Hematopoietic multipotent progenitor cell treated with erythropoietin and hydrocortisone succinate and interleukin-3 and kit ligand, for 8 days (in vitro differentiated cells): ENCODE measurements at places on chromosomes 13 and 19.

GRCh38 chr19:43504426-43505185, at the start of gene PHLDB3:
Gene PHLDB3 (minus strand): TSS chr19:43504746. CDS start chr19:43504118, 628 bp downstream.
- DNase-seq: peak; percentile 35

DNA sequence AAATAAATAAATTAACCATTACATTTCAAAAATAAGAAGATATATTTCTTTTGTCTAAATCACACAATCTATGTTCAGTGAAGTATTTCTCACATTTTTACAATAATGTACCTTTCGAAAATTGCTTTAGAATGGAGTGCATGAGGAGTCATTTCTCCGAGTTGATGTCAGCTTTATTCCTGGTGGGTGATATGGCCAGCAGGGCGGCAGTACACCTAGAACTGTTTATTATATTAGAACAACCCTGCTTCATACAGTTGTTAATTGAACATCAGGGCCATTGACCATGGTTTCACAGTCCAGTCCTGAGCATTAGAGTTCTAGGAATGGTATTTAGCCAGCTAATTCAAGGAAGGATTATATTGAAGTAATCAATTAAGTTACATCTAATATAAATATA, 696.3 kb upstream of the SLC10A2 start:
- DNase-seq: no peak

DNA sequence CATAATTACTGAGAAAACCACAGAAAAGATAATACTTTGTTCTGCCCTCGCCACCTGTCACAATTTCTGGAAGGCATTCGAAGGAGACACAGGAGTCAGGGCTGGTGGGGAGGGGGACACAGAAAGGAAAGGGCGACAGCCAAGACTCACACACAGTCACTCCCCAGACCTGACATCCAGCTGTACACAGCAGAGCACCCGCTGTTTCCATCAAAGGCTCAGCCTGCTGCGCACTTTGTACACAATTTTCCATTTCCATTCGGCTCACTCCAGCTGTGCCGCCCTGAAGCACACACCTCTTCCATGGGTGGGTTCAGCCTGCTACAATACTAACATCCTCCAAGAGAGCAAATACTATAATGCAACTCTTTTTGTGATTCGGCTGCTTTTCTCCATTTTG, 38.0 kb downstream of the STK24 start:
- DNase-seq: no peak

GRCh38 chr13:113455384-113455783, 2.1 kb upstream of the ADPRHL1 start:
- no peak for DNase-seq

GRCh38 chr13:50685491-50685890, 158.0 kb downstream of the DLEU7 start:
- DNase-seq: peak; percentile 83

DNA sequence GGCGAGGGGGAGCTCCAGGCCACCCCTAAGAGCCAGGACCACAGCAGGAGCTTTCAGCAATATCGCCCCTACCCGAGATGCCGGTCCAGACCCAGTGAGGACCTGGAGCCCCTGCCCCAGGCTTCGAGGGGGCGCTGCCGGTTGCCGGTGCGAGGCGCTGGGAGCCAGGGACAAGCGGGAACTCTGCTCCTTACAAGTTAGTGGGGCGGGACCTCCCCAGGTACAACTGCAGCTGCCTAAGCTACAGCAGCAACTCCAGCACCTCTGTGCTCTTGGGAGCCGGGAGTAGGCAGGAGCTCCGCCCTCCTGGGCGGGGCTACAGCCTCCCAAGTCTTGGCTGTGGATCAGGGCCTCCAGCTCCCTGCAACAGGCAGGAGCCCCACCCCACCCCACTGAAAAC, 15.2 kb upstream of the TSC22D1 start:
- DNase-seq: peak; percentile 26

GRCh38 chr13:111090169-111090568, 24.9 kb upstream of the ARHGEF7 start:
- DNase-seq: no peak

- no peak for DNase-seq
These were observed 85.1 kb downstream of the TNFRSF19 start for GRCh38 chr13:23655321-23655720.

- DNase-seq: peak; percentile 53
These were observed at the start of gene R3HDM4 for GRCh38 chr19:913080-913748. Gene R3HDM4 (minus strand): TSS chr19:913219. CDS start chr19:913157, 62 bp downstream.

DNA sequence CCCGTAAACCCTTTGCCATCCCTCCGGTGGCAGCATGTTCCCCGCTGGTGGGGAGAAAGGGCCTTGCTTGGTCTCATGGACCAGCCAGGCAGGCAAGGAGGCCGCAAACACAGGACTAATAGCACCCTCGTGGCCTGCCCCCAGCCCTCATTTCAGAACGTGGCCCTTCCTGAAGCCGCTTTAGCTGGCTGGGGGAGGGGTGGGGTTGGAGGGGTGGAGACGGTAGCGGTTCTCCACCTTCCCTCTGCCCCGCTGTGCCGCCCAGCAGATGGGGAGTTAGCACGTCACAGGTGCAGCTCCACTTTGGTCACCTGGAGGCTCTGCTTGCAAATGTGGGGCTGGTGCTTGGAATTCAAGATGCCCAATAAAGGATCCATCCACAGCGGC, 59.3 kb upstream of the URI1 start:
- DNase-seq: no peak

DNA sequence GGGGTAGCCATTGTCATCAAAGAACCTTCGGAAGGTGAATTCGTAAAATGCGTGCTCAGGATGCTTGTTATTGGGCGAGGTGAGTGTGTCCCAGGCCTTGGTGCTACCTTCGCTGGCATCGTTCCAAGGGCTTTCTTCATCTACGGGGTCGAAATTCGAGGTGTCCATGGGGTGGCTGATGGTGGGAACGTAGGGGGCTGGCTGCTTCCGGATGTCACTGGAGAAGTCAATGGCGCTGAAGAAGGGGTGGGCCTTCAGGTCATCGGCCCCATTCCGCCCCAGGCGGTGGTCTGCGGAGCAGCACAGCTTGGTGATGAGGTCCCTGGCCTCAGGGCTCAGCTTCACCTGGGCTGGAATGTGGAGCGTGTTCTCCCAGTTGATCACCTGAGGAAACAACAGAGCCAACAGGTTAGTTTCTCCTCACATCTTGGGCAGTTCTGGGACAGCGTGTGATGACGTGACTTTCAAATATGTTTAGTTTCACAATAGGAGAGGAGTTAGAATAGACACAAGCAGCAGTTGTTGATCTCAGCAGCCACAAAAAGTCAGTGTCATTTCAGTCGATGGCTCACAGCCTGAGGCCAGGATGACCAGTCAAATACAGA, 72.5 kb upstream of the XPO4 start:
- DNase-seq: no peak

DNA sequence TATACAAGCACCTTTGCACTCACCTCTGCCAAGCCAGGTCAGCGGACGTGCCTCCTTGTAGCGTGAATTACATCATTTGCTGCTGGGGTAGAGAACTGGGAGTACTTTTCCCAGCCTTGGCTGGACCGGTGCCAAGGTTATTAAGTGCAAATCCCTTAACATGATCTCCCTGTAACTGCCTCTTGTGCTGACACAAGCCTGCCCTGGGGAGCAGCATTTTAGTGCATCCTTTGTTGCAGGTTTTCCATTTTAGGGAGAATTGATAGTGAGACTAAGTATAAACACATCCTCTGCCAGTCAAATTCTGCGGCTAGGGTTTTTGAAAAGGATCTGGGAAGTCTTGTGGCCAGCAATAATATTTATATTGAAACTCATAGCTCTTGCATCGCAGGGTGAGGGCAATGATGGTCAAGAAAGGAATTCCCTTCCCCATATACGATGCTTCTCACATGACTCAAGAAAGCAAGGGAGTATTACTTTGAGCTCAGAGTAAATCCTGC, 32.7 kb upstream of the DCLK1 start:
- no peak for DNase-seq

DNA sequence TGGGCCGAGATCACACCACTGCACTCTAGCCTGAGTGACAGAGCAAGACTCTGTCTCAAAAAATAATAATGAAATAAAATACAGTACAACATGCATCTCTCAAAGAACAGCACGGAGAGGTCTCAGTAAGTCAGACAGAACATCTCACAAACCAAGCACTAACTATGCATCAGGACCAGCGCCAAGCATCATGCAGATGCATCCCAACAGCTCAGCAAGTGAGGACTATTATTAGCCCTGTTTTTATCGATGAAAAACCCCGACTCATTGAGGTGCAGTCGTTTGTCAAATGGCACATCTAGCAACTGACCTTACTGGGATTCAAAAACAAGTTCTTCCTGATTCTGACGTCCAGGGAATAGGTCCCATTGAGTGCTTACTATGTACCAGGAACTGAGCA, 3.8 kb downstream of the C19orf47 start:
- DNase-seq: no peak

DNA sequence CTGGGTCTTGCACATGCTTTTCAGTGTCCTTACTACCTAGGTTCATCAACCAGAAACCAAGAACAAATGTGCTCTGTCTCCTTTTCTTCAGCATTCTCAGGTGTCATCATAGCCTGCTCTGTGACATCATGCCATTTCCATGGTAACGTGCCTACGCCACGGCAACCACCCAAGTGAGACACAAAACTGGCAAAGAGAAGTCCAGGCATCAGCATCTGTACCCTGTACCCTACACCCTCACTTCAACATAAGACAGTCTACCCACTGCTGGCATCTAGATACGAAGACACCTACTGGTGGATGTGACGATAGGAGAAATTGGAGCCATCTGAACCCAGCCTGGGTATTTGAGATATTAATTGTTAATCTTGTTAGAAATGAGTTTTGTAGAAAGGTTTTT, 13.3 kb downstream of the ZC3H4 start:
- DNase-seq: peak; percentile 27

GRCh38 chr13:64817691-64818090, 2412.4 kb downstream of the PCDH9 start:
- DNase-seq: no peak

DNA sequence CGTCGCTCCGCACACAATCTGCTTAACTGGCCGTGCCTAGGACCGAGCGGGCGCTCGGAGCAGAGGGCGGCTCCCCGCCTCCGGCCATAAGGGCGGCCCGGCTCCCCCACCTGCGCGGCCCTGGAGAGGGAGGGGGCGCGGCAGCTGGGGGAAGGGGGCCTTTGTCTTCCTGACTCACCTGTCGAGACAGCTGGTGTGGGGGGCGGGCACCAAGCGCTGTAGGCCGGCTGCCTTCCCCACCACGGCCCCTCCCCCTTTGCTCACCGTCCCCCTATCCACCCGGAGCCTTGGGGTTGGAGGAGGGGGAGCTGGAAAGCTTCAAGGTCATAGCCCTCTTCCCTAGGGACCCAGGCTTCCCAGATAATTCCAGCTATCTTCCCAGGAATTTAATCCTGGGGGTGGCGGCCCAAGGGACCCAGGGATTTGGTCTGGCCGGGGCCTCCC, 1.2 kb downstream of the VASP start:
- no peak for DNase-seq

- no peak for DNase-seq
These were observed 34.7 kb downstream of the OLFM2 start for GRCh38 chr19:9901642-9902041.

GRCh38 chr19:54189735-54190502, 539 bp upstream of the MBOAT7 start:
- DNase-seq: peak; percentile 100

DNA sequence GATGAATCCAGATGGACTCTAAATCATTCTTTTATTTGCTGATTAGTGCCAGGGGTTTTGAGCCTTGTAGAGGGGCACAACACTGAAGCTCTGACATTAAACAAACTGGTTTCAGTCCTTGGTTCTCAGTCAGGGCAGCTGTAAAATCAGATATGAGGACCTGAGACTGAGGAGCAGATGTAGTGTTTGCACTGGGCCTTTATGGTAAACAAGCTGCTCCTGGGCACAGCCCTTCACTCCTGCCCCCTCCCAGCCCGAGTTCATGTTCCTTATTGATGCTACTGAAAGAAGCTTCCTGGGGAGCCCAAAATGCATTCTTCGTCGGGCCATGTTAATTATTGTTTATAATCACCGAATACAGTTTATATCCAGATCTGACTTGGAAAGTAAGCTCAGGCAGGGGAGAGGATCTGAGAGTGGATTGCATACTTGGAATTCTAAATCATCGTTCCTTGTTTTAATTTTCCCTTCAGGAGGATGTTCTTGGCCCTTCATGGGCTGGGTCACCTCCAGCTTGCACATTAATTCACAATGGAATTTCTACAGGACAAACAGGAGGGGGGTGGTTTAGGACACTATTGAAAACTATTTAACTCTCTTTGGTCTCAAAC, 213.5 kb downstream of the FGF9 start:
- no peak for DNase-seq

DNA sequence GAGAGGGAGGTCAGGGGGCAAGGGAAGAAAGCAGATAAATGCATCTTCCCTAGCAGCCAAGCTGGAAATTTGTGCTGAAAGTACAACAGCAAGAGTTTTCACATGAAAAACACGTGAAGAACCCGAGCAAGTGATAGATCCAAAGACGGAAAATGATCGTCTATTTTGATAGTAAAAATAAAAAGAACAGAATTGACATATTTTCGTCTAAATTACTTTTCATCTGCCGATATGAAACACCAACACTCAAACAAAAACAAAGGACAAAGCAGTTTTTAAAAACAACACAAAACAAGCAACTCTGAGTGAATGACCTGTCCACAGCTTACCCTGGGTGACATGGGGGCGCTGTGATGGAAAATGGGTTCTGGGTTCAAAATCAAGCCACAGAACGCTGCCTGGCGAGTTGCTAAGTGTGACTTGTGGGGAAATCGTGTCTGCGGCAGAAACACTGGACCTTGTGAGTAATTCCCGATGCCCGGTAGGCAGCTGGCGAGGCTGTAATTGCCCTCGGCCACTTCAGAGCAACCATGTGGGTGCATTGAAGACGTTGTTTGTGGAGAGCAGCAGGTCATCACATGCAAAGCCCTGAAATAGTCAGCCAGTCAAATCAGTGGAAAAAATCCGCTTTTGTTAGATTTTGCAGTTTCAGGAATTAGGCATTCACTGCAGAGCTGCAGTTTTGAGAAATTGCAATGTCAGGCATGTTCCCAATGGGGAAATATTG, 7.4 kb downstream of the SOX1 start:
- DNase-seq: no peak

DNA sequence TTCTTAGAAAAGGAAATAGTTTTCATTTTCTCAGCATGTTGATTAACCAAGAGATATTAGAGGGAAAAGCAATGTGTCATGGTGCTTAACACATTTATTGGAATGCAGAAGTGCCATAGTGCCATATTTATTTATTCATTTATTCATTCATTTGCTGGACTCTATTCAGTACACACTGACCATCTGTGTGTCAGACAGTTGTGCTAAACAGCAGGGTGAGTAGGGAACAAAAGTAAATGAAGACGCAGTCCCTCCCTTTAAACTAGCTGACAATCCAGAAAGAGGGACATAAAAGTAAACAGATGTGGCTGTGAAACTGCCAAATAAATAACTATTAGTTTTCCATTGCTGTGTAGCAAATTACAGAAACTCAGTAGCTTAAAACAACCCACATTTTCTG, 323.7 kb downstream of the MTUS2 start:
- no peak for DNase-seq
